ENCODE measurements at places on chromosomes 16 and 17.

DNA sequence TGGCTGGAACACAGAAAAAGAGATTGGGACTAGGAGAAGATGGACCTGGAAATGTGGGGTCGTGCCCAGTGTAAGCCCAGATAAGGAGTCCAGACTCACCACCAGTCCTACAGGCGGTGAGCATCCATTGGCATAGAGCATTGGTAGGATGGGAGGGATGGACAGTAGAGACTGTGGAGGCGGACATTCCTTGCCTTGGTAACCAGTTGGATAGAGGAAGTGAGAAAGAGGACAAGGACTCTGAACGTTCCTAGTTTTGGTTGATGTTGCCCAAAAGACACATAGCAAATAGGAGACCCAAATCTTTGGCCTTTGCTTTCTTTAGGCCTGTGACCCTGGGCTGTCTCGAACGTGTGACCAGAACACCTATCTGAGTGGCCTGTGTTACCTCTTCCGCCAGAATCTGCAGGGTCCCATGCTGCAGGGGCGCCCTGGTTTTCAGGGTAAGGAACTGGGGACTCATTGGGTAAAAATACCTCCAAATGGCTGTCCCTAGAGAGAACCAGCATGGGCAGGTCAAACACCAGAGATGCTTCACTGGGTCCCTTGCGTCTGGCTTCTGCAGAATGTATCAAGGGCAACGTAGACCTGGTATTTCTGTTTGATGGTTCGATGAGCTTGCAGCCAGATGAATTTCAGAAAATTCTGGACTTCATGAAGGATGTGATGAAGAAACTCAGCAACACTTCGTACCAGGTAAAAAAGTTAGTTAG lies 6.4 kb downstream of the ITGAL start:
- no peak for DNase-seq

DNA sequence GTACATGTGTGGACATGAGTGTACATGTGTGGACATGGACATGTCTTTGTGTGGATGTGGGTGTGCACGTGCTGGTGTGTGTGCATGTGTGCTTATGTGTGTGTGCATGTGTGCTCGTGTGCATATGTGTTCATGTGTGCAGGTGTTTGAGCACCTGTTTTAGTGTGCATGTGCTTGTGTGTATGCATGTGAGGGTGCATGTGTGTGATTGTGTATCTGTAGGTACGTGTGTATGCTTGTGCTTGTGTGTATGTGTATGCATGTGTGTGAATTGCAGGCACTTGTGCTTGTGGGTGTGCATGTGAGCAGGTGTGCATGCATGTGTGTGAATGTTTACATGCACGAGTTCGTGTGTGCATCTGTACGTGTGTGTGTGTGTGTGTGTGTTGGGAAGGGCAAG lies 300.6 kb upstream of the EEF2KMT start:
- no peak for DNase-seq

GRCh38 chr16:85365120-85365519 lies 248.0 kb upstream of the GSE1 start:
- DNase-seq = no peak

DNA sequence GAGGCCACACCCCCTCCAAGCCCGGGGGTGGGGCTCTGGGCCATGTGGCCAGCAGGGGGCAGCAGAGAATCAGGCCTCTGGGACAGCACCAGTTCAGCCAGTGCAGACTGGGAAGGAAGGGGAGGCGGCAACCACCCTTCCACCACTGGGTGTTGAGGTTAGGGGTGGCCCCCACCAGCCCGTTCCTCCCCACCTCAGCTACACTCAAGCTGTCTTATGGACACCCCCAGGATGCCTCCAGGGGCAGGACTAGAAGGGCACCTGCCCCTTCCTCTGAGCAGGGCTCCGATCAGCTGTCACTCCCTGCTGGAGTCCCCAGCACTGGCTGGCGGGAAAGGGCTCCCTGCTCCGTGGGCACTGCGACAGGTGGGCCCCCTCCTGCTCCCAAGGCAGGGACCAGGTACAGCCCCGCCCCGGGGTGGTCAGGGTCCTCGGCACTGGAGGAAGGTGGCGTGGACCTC lies 21.8 kb downstream of the KATNB1 start:
- DNase-seq = peak; percentile 77

DNA sequence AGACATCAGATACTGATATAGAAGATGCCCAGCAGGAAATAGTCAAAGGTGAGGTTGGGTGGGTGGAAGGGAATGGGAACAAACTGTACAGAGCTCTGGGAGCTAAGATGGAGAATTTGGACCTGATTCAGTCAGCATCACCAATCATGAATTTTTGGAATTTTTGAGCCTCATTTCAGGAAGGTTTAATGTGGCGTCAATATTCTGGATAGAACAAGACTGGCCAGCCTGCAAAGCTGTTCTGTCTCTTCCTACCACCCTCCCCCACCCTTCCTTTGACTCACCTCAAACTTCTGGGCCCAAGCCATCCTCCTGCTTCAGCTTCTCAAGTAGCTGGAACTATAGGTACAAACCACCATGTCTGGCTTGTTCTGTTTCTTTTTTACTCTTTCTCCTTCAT lies 32.6 kb downstream of the CTCF start:
- no peak for DNase-seq

DNA sequence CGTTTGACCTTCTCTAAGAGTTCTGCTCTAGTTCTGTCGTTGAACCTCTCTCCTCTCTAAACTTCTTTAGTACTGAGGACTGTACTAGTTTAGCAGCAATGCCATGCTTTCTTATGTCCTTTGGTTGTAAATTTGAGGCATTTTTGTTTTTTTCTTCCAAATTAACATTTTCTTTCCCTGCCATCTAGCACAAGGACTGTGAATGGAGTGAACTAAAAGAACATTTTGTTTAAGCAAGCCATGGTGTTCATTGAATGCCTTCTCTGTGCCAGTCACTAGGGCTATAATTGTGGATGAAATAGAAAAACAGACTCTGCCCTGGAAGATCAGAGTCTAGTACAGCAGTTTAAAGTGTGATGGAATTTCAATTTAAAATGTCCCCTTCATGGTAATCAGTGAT lies 137.9 kb downstream of the FTO start:
- DNase-seq = no peak

DNA sequence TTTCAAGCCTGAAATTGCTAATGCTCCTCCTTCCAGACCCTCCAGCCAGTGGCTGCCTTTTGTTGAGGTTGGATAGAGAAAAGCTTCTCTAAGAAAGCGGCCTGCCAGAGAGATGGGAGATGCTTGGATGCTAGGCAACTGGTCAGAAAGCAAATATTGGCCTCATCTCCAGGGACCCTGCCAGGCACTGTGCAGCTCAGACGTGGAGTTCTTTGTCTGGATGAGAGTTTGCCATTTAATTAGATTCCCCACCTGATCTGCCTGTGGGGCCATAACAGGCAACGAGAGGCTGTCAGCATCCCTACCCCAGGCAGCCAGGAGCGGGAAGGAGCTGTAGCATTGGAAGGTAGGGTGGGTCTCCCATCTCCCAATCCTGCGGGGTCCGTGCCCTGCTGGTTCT lies 52.7 kb downstream of the ASIC2 start:
- DNase-seq = no peak

- DNase-seq = no peak
Measured at GRCh38 chr17:44990994-44991393, 22.9 kb upstream of the C1QL1 start.

DNA sequence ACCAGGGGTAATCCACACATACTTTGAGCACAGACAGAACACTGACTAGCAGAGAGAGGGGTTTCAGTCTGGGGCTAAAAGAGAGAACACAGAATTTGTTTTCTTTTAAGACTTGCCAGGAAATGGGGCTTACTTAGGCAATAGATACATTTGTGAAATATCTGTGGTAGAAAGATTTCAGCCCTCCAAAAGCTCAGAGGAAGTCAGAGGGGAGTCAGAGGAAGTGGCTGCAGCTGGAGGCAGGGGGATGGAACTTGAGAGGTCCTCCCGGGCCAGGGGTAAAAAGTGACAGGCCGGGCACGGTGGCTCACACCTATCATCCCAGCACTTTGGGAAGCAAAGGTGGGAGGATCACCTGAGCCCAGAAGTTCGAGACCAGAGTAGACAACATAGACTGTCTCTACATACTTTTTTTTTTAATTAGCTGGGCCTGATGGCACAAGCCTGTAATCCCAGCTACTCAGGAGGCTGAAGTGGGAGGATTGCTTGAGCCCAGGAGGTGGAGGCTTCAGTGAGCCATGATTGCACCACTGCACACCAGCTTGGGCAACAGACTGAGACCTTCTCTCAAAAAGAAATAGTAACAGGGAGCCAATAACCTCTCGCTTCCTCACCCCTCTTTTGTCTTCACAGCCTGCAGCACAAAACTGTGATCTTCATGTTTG lies 49.9 kb downstream of the NLRC5 start:
- no peak for DNase-seq

DNA sequence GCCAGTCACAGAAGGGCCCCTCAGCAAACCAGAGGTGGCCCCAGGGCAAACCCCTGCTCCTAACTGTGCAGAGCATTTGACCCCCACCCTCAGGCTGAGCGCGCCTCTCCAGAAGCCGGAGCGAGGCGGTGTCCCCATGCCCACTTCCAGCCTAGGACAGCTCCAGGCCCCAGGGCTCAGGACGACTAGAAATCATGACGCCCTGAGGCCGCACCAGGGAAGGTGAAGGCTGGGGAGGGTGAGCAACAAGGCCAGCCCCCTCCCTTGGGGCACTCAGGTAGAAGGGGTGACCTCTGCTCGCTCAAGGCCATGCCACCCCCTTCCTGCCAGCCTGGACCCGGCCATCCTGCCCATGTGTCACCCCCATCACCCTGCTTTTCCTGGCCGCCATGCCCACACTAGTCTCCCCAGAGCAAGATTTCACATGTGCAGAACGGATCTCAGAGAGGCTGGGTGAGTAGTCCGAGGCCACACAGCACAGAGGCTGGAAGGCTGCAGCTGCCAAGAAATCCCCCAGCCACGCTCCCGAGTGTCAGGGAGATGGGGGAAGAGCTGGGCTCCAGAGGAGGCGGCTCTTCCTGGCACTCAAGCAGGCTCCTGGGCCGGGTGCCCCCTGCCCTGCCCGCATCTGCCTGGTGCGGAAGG lies 2.1 kb upstream of the PVALEF start:
- DNase-seq = no peak

DNA sequence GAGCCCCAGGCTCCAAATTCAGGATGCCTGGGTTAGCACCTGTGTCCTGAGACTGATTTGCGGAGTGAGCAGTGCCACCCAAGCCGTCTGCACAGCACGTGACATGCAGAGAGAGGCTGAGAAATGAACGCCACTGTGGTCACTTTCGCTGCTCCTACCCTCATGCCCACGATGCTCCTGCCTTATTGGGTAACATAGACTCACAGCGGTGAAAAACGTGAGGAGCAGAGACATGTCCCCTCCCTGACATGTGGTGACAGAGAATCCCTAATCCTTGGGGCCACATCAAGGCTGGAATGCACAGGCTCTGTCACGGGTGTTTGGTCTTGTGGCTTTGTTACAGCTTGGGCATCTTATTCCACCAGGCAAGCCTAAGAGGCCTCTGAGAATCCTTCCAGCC lies 52.1 kb upstream of the CACNG5 start:
- no peak for DNase-seq

DNA sequence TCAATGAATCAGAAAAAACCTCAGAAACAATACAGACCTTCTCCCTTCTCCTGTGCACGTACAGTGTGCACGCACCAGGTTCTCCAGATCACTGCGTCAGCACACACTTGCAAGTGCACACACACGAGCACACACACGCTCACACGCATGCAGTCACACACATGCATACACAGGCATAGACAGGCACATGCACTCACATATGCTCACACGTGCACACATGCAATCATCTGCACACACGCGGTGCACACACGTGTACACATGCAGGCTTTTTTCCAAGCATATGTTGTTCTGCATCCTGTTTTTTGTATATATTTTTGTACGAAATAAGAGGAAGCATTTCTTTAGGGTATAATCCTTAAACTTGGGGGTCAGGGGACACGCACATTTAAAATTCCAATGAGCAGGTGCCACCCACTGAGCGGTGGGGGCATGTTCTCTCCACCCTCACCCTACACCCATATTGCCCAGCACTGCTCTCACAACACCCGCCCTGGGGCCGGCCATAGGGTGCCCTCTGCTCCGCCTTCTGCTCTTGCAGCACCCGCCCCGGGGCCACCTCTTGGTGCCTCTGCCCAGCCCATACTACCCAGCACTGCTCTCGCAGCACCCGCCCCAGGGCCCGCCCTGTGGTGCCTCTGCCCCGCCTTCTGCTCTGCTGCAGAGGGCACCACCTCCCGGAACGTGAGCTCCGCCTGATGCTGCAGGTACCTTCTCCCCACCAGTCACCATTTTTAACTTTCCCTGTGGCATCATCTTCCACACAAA lies 20.9 kb downstream of the KLHDC4 start:
- no peak for DNase-seq

DNA sequence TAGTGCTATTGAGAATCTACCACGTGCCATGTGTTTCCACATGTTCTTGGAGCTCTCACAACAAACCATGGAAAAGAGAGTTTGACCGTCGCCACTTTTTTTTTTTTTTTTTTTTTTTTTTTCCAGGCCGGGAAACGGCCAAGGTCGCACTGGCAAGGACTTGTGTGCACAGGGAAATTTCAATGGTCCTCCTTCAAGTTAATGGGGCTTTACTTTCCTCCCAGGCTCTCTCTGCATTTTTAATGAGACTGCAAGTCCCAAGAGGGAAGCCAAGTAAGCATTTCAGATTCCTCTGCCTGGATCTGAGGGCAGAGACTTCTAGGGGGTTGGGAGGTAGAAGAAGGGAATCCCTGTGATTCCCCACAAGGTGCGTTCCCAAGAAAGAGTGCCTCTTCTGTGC lies 94.7 kb upstream of the MPHOSPH6 start:
- no peak for DNase-seq
